ENCODE measurements at places on chromosomes 6 and 20.
A peak's percentile ranks its signal among the peaks of the same experiment; 100 is the strongest.

- no peak for DNase-seq
Measured at GRCh38 chr6:50128420-50129005, 78.8 kb upstream of the DEFB112 start.

DNA sequence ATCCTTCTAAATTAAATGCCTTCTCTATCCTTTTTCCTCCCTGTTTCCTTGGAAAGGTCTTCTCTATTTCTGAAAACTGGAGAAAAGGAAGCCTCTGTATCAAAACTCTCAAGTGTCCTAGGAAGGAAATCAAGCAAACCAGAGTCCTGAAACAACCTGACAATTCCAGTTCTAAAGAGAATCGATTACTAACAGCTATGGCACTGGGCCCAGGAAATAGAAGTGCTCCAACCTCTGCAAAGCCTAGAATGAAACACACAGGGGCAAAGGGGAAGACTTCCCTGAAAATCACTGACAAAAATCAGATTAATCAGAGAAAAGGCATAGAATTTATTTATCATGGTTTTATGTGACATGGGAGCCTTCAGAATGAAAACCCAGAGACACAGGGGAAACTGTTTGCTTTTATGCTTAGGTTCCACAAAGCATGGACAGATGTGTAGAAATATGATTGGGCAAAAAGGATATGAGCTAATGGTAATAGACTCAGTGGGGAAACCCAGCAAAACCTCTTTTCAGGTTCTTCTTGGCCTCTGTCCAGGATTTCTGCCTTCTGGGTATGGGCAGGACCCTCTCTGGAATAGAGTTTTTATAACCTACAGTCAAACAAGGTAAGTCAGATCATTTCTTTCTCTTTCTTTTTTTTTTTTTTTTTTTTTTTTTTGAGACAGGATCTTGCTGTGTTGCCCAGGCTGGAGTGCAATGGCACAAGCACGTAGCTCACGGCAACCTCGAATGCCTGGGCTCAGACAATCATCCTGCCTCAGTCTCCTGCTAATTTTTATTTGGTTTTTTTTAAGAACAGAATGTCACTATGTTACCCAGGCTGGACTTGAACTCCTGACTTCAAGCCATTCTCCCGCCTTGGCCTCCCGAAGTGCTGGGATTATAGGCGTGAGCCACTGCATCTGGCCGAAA is 91.7 kb downstream of the CD24 start:
- DNase-seq: no peak

DNA sequence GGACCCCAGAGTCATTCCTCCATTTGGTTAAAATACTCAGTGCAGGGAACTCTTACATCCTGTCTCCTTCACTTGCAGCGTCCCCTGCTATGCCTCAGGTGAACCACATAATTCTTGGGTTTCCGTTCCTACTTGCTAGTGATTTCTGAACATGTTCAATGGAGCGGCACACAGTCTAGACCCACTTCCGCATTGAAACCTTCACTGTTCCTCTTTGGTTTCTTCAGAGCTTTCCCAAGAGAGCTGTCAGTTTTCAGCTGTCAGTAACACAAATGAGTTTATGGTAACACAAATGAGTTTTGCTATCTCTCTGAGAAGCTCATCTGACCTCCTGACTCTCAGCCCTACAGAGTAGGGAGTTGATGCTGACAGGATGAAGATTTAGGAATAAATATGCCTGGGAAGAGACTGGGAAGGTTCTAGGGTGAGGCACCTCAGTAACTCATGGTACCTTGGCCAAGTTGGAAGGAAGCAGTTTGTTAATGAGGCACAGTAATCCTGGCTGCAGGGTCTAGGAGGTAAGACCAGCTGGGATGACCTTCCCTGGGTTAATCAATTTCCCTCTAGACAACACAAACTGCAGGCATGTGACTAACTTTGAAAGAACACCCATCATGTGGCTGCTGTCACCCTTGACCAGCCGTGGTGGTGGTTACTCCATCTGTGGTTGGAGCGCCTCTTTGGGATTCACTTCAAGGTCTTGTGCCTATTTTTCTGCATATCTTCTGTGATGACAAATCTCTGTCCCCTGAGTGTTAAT is 5.4 kb downstream of the SYS1 start:
- DNase-seq: no peak

DNA sequence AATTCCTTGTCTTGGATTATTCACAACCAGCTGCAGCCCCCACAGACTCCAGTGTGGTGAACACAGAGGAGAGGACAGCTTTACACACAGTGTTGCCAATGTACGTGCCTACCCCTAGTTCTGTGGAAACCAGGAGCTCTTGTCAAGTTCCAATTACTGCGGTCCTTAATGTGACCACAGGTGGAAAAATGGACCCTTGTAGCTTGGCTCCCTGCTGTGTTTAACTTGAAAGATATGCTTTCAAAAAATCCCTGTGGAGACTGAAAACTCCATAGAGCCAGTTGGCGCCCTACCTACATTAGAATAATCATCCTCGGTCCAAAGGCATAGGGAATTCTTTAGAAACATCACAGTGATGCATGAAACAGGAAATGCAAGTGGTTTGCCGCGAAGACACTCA is 118.3 kb upstream of the SLC22A23 start:
- DNase-seq: peak; percentile 44

DNA sequence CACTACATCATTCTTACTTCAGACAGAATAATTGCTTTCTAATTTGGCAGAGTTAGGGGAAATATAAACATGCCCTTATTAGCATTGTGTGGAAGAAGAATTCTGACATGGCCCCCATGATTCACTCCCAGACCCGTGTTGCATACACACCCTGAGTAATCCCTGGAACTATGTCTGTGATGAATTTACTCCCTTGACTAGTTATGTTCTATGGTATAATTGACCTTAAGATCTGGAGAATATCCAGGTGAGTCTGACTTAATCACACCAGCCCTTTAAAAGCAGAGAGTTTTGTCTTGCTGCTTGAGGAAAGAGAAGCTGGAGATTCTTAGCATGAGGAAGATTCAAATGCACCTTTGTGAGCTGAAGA is 262.9 kb downstream of the SOX4 start:
- no peak for DNase-seq

- no peak for DNase-seq
Measured at GRCh38 chr20:45948261-45948733, 13.8 kb downstream of the PCIF1 start.

- DNase-seq: no peak
Measured at GRCh38 chr20:43751167-43752050, 24.6 kb upstream of the GTSF1L start.

DNA sequence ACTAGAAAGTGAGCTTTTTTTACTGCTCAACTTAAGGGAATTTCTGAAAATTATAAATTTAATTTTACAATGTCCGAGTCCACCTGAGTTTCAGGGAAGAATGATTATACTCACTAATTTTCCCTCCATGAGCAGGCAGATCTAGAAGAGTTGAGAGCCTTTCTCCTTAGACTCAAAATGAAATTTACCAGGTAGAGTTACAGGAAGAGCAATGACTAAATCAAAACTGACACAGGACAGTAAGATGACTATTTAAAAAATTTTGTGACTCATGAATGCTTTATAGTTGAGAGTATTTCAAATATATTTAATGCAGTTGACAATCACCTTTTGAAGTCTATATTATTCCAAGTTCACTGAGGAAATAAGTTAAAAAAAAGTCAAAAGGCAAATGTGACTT is 198.1 kb upstream of the NRSN1 start:
- DNase-seq: no peak

GRCh38 chr20:33337119-33337518 is 54.1 kb downstream of the BPIFB1 start:
- DNase-seq: no peak

DNA sequence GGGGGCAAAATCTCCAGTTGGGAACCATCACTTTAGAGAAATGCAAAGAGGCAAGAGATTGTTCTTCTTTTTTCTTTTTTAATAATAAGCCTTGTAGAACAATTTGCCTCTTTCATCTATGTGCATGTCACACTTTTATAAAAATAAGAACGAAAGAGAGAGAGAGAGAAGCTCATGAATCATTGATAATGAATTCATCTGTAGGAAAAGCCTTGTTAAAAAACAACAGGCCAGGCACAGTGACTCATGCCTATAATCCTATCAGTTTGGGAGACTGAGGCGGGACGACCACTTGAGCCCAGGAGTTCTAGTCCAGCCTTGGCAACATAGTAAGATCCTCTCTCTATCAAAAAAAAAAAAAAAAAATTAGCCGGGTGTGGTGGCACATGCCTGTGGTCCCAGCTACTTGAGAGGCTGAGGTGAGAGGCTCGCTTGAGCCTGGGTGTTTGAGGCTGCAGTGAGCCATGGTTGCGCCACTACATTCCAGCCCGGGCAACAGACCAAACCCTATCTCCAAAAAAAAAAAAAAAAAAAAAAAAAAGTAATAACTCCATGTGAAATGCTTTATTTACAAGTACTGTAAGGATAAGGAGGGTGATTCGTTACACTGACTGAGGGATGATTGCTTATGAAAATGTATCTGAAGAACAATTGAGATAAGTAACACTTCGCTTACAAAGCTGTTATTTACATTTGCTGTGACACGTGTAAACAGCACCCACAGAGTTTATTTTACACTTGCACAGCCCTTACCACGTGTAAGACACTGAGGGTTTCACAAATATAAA is 6.0 kb downstream of the CCN5 start:
- peak; percentile 19 for DNase-seq

DNA sequence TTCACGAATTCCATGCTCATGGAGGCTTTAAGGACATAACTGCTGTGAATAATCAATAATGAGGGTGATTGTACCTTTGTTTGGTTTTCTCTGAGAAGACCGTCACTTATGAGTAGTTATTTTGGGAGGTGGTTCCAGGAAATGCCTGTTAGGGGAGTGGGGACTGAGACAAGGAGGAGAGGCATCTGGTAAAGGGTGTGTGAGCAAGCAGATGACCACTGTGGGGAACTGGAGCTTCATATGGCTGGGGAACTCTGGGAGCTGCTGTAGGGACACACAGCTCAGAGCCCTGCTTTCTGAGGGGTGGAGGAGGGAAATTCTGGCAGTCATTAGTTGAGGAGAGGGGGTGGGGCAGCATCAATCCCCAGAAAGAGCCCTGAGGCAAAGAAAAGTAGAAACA is 71.3 kb upstream of the TINAG start:
- DNase-seq: no peak

DNA sequence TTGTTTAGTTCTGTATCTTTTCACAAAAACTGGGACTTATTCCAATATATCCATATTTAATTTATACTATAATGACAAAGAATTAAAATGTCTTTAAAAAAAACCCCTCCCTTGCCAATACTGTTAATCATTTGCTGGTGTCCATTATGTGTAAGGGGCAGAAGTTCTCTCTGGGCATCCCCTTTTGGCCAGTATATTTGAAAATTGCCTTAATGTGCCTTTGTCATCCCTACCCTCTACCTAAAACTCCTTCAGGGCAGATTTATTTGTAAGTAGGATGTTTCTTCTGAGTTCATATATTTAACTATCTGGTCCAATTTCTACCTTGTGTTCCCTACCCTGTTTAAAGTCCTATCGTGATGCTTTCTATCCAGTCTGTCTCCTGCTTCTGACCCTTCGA is 62.9 kb downstream of the ARHGAP18 start:
- no peak for DNase-seq

DNA sequence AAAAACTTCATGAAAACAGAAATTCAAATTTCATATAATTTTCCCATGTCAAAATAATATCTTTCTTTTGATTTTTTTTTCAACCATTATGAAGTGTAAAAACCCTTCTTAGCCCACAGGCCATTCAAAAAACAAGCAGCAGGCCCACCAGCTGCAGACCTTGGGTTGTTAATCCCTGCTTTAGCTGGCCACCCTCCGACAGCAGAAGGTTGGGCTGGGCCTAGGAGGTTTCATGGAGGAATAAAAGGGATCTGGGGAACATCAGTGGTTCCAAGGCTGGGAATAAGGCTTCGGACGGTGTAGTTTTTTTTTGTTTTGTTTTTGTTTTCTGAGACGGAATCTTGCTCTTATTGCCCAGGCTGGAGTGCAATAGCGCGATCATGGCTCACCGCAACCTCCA is 3.6 kb upstream of the HSP90AB1 start:
- no peak for DNase-seq

DNA sequence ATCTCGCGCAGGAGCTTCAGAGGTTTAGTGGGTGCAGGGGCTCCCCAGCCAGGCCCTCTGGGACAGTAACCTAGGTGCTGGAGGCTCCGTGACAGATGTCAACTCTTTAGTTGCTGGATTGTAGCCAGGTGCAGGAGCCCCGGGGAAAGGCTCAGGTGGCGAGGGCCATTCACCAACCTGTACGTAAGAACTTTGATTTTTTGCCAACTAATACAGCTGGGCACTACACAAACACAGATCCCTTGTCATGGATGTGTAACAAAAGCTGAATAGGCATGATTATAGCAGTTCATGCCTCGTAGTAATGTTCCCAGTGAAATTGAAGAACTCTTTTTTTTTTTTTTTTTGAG is 82.6 kb downstream of the CDC5L start:
- DNase-seq: peak; percentile 94

GRCh38 chr6:65776332-65776731 is 69.3 kb upstream of the EYS start:
- no peak for DNase-seq

DNA sequence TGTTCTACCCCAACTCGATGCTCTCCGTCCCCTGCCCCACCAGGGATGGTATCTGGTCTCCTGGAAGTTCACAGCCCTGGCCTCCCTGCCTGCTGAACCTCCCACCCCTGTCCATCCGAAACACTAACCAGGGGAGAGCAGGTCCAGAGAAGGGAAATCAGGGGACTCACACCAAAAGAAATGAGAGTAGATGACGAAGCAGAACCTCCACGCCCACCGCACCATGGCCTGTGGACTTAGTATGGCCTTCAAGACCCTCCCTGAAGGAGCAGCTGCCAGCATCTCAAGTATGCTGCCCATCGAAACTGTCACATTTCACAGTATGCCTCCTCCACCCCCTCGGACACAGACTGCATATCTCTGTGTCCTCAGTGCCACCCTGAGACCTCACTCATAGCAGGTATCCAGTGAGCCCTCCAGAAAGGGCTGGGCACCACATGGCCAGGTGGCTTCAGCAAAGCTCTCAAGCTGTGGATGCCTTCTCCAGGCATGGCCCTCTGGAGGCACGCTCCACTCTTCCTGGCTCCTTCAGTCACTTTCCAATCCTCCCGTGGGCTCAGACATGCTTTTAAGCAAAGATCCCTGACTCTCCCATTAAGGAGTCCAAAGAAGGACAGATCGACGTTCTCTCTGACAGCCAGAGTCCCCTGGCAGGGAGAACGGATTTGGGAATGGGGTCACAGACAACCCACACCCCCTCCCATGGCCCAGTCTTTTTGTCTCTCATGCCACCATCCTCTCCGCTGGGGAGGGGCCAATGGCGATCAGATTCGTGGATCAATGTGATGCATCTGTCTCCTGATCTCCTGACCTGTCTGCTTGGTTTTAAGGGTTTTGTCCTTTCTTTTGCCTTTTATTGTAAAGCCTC is 158.4 kb downstream of the ANKRD60 start:
- DNase-seq: no peak
